ENCODE measurements at places on chromosomes 4 and X.

- DNase-seq, result no peak
These were observed 21.6 kb downstream of the PNMA6E start for GRCh38 chrX:153379508-153379907.

DNA sequence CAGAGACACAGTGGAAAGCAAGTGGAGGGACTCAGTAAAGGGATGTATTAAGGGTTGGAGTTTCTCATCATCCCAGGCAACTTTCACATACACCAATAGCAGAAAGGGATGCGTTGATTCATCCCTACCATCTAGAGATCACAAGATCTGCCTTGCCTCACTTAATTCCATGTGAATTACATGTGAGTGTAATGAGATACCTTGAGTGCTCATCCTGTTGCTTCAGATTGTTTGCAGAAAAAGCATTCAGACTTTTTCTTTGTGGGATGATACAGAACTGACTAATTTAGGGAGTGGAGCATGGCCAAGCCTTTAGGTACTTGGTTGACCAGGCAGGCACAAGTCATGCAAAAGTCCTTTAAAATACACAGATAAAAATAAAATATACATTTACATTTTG, 124.8 kb upstream of the SLIT2 start:
- DNase-seq, result no peak

- DNase-seq, result no peak
These were observed 501.9 kb downstream of the GABRG1 start for GRCh38 chr4:45621971-45622370.

GRCh38 chr4:140152013-140152703, 1.8 kb downstream of the MAML3 start:
- no peak for DNase-seq

DNA sequence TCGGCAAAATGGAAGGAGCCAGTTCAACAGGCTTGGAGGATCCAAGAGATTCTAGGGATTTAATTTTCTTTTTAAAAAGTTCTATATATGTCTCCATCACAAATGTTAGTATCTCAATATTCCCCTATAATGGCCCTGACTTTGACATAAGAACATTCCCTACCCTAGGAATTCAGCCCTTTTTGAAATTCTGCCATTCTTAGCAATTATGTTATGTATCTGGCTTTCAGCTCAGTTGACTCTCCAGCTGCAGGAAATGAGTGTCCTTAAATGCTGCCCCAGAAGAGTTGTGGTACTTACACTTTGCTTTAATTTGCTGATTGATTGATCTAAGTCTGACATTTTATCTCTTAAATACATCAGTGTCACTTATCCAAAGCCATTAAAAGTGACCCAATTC, 1454.3 kb downstream of the FSTL5 start:
- DNase-seq, result no peak

Measured in iPS DF 6.9 (cell line).